NCI-H1105 (cell line): ENCODE measurements at places on chromosomes 1 and 21.

GRCh38 chr1:65791801-65792668 lies 660 bp upstream of the PDE4B start:
- no peak for DNase-seq

GRCh38 chr21:38343691-38344090 lies 86.9 kb downstream of the KCNJ15 start:
- DNase-seq, result peak; percentile 52

DNA sequence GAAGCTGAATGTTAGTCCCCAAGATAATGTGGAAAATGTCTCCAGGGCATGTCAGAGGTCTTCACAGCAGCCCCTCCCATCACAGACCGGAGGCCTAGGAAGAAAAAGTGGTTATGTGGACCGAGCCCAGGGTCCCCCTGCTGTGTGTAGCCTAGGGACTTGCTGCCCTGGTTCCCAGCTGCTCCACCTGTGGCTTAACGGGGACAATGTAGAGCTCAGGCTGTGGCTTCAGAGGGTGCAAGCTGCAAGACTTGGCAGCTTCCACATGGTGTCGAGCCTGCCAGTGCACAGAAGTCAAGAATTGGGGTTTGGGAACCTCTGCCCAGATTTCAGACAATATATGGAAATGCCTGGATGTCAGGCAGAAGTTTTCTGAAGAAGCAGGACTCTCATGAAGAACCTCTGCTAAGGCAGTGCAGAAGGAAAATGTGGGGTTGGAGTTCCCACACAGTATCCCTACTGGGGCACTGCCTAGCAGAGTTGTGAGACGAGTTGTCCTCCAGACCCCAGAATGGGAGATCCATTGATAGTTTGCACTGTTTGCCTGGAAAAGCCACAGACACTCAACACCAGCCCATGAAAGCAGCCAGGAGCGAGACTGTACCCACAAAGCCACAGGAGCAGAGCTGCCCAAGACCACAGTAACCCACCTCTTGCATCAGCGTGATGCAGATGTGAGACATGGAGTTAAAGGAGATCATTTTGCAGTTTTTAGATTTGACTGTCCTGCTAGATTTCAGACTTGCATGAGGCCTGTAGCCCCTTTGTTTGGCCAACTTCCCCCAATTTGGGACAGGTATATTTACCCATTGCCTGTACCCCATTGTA lies 204.9 kb downstream of the MRPL39 start:
- DNase-seq, result no peak

DNA sequence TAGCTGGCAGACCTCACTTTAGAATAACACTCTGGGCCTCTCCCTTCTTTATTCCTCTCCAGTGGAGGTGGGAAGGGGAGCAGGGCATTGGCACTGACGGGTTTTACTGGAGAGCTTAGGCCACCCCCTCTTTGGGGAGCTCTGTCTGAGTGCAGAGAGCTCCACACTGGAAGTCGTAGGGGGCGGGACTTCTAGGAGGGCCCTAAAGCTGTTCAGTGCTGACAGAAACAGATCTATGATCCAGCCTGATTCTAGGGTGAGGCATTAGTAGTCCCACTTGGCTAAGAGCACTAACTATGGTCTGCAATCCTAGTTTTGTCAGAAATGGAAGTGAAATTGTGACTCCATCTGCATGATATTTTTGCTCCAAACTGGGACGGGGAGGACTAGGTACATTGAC lies 138.7 kb downstream of the MIS18A start:
- no peak for DNase-seq

GRCh38 chr1:153661111-153661708 lies 2.7 kb downstream of the SNAPIN start:
- DNase-seq, result no peak

- DNase-seq, result no peak
These were observed 897 bp downstream of the CYYR1 start for GRCh38 chr21:26572076-26572701.

GRCh38 chr1:163459539-163459938 lies 137.8 kb downstream of the NUF2 start:
- no peak for DNase-seq

DNA sequence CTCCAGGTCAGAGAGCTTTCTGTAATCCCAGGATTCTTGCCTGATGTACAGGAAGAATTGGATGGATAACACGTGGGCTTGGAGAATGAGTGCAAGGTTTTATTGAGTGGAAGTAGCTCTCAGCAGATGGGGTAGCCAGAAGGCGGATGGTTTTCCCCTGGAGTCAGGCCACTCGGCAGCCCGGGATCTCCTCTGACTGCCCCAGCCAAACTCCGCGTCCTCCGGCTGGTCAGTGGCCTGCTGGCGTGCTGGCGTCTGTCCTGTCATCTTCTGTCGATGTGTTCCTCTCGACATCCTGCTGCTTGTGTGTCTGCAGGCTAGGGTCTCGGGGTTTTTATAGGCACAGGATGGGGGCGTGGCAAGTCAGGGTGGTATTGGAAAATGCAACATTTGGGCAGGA lies 27.4 kb upstream of the GJA9 start:
- no peak for DNase-seq

DNA sequence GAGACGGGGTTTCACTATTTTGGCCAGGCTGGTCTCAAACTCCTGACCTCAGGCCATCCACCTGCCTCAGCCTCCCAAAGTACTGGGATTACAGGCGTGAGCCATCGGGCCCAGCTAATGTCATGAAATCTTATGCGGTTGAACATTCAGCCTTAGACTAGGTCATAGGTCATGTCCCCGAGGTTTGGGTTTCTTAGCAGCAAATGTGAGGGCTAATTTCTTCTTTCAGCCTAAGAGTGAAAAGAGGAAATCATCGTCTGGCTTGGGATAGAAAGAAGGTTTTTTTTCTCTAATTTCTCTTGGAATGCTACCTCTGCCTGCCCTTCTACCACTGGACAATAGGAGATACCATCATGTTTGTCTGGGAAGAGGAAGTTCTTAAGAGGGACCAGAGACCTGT lies 18.0 kb upstream of the PIK3CD start:
- DNase-seq, result no peak

DNA sequence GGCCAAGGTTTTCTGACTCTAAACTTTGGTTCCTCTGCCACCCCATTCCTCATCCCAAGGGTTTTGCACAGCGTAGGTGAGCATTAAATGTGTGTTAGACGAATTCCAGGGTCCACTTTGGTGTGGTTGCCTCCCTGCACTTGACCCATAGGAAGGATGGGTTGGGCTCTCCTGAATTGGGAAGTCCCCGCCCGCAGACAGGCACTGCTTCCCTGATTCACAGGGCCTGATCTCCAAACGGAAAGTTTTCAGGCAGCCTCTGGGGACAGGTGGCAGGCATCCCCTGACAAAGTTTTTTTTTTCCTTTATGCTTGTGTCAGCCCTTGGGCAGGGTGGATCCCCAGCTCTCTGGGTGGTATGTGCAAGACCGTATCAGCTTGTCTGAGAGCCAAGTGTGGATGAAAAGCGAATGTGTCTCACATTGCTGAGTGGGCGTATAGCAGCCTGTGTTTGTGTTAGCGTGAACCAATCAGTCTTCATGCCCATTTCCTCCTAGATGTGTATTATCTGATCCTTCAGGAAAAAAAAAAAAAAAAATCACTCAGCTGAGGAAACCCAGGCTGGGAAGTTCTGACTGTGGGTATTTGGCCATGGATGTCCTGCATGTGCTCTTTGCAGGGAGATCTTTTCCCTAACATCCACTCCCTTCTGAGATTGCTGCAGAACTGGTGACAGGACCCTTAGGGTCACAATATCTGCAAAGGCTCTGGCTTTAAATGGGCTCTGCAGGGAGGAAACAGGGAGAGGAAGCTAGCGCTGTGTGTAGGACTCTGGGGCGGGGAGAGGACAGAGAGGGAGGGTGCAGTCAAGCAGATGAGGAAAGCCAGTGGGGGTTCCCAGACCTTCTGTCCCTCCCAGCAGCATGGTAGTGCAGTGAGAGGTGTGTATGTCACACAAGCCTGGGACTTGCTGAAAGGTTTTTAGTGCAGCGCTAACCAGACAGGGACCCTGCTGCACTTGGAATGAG lies 42.2 kb upstream of the TRABD2B start:
- no peak for DNase-seq
